ENCODE measurements at places on chromosomes 3 and 15.
A peak's percentile ranks its signal among the peaks of the same experiment; 100 is the strongest.

GRCh38 chr3:98731720-98732285 is 31.3 kb upstream of the ST3GAL6 start:
- no peak for DNase-seq

DNA sequence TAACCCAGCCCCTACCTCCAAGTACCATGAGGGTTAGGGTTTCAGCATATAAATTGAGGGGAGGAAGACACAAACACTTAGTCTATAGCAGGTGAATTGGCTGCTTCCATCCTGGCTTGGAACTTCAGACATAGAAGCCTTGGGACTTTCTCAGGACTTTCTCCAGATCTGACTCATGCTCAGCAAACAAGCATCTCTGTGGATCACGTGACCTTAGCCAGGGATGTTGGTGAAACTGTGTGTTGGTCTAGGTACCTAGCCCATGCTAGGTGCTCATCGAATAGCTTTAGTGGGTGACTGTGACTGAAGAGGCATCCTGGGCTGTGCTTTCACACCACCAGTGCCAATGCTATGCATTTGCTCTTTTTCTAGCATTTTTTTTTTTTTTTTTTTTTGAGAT is 58.9 kb downstream of the CD47 start:
- DNase-seq: no peak

GRCh38 chr15:28030801-28031200 is 68.3 kb downstream of the OCA2 start:
- DNase-seq: no peak

GRCh38 chr3:141828890-141829289 is 47.6 kb upstream of the ATP1B3 start:
- no peak for DNase-seq

DNA sequence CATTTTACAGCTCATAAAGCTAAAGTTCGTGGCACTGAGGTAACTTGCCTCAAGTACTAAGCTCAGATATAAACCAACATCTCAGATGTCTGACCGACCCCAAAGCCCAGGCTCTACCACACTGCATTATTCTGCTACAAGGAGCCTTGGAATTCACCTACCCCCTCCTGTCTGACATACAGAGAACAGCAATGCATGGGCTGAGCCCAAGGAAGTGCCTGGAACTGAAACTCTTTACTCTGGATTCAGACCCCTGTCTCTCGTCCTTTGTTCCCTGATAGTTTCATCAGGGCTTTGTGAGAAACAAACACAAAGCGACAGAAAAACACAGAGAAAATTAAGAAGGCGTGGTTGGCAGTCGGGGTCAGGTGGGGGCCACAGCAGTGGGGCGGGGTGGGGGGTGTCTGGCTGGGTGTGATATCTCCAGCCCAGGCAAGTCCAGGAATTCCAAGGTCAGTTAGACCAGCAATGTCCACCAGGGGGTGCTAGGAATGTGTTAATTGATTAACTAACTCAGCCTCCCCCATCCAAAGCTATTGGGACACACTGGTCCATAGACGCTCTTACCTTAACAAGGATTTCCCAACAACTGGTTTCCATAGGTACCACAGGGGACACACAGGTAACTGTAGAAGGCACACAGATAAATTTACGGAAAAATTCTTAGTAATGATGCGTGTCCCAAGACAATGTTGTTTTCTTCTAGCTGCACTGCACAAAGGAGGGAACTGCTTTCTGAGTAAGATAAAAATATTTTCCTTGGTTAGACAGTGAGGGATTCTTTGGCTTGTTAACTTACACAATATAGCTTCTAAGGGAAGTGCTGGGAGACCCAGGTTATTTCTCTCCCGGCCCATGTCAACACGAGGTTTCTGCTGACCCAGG is 18.8 kb upstream of the SSUH2 start:
- DNase-seq: peak; percentile 25

GRCh38 chr3:39631136-39631535 is 163.7 kb downstream of the MOBP start:
- DNase-seq: no peak

DNA sequence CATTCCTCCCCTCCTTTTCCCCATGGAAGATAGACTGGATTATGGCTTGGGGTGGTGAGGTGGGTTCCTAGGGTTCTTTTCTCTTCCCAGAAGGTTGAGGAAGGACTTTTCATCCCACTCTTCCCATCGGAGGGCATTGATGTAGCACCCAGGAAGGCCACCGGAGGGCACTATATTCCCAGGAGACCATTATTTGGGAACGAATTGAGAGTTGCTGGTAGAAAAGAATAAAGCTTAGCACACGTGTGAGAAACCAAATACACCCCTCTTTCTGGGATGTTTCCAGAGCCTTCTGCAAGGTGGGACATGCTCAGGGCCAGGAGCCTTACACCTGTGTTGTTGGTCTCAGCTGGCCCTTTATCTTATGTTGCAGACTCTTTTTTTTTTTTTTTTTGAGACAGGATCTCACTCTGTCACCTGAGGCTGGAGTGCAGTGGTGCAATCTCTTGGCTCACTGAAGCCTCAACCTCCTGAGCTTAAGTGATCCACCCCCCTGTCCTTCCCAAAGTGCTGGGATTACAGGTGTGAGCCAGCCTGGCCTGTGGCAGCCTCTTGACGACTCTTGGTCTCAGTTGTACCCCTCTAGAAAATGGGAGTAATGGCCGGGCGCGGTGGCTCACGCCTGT is 6.3 kb upstream of the CDC25A start:
- peak; percentile 4 for DNase-seq

GRCh38 chr15:82810890-82811426 is 1.5 kb downstream of the WHAMM start:
- no peak for DNase-seq

- no peak for DNase-seq
These were observed 24.8 kb downstream of the EXOSC7 start for GRCh38 chr3:45000823-45001222.

- no peak for DNase-seq
These were observed 23.8 kb downstream of the NANOGP8 start for GRCh38 chr15:35061161-35061824.

DNA sequence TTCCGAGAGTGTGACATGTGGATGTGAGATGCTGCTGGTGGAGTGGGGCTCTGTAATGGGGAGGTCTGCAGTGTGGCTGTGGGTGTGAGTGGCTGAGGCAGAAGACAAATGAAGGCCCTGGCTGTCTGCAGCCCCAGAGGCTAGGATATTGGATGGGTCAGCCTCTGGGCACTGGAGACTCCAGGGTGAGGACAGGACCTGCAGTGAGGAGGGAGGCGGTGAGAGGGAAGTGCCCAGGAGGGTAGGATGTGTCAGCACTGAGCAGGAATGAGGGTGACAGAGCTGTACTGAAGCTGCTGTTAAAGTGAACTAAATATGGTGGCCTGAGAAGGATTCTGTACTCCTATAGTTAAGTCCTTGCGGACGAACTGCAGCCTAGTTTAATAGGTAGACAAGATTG is 27.3 kb upstream of the PXYLP1 start:
- no peak for DNase-seq

DNA sequence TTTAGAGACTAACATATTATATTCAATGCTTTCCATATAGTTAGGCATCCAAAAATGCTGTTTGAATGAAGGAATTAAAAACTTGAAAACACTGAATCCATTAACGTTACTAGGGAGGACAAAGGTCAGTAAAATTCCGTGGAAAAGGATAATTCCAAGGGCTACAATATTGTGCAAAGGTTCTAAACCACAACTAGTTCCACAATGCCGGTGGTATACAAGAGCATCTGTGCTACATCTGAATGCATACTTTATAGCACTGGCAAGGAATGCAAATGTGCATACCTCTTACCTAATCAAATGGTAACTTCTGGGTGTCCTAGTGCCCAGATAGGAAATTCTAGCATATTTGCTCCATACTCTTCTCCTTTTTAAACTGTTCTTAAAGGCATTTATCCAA is 2.2 kb downstream of the ICE2 start:
- DNase-seq: no peak

- no peak for DNase-seq
These were observed 16.7 kb upstream of the TBC1D21 start for GRCh38 chr15:73856458-73857192.

DNA sequence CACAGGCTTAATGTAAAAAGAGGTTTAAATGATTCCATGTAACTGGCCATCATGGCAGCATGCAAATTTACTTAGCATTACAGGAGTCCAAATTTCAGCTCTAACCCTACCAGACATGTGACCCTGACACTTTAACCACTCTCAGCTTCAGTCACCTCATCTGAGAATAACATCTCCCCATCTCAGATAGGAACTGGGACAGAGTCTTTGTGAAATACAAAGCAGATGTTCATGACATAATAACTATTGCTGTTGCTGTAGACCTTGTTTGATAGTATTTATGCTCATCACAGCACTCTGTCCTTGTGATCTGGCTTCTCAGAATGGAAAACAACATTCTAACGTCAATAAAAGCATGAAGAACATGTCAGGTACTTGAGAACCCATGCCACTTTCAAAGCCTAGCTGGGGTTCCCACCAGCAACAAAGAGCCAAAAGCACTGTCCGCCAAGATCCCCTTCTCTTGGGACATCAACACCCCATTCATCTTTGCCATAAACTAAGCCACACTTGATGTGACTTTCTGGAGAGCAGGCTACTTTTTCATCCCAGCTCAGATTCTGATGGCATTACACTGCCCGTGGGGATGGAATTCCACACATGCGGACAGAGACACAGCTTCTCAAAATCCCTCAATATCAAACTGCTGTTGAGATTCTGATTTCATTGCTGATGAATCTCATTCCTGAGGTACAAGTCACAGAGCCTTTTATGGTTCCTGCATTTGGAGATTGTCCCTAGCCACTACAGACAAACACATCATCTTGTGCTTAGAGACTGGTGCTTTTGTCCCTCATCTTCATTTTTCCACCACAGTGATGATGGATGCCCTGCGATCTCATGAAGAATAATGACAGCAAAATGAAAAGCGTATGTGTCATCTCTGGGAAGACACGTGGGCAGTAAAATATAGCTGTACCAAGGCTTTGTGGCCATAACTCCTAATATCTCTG is 202.7 kb downstream of the TNIK start:
- no peak for DNase-seq

GRCh38 chr15:34583399-34584329 is at the start of gene GOLGA8B:
Gene GOLGA8B, minus strand, starts transcription at chr15:34583651. Its CDS starts 47,739 bp downstream, at chr15:34535912.
- no peak for DNase-seq

DNA sequence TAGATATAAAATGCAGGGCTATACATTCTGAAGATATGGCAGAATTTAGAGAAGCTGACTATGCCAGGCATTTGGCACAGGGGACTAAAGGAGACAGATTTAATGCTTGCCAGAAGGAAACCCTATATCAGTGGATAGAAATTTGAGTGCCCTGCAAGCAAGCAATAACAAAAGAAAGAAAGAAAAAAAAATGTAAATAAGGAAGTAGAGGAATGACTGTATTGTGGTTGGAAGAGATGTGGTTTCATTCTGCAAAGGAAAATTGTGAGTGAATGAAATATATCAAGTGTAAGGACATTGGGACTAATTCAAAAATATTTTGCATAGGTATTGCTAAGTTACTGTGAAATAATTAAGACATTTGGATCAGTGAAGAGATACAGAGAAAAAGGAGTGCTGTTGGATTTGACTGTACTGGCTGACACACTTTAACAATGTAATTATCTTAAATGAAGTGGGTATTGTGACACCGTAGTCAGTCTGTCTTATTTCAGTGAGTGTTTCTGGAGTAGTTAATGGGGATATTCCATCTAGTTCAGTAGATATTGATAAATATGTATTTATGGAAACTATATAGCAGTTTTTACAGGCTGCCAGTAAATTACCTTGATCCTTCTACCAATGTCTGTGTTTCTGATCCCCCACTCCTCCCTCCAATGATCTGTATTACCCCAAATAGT is 418.2 kb downstream of the CNTN4 start:
- DNase-seq: no peak

DNA sequence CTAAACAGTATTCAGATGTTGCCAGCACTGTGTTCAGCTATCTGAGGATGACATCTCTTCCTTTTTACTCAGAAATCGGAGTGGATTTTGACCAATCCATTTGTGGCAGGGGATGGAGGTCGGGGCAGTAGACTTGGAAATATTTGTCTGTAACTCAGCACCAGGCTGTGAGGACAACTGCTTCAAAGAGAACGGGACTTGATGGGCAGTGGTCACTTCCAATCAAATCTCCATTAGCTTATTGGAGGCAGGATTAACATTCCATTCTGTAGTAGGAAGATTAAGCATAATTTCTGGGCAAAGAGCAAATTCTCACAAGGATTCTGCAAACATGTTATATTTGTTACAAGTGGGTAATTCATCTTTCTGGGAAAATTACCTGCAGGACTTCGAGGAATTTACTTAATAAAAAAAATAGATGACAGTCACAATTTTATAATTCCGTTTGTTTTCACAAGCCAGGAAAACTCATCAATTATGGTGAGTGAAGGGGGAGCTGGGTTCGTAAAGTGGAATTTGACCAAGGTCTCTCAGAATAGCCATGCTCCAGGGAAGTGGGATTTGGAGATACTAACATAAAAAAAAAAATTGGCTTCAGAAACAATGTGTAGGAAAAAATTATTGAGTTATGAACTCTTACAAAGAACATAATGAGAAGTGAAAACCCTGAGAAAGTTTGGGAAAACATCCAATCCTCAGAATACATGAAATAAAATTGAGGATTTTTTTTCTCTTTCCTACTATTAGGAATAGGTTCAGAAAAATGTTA is 18.1 kb downstream of the CRABP1 start:
- no peak for DNase-seq

DNA sequence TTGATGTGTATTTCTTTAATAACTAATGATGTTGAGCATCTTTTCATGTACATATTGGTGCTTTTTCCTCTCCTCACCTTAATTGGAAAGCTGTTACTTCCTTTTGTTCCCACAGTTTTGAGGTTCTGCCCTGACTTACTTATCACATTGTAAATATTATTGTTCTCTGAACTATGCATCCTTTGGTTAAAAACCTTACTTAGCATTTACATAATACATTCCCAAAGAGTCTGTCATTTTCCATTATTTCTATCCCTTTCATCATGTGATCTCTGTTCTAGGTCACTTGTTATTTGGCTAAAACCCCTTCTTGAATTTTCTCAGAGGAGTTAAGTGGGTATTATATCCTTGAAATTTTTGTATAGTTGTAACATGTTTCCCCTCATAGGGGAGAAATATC is 33.0 kb downstream of the SLC12A6 start:
- DNase-seq: no peak

DNA sequence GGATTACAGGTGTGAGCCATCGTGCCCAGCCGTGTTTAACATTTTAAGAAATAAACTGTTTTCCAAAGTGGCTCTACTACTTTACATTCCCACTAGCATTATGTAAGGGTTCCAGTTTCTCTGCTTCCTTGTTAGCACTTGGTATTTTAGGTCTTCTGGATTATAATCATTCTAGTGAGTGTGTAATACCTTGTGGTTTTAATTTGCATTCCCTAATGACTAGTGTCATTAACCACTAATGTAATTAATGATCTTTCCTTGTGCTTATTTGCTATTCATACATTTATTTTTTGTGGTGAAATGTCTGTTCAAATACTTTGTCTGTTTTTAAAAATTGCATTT is 30.7 kb downstream of the ARIH2 start:
- DNase-seq: no peak

Measured in SW 1271 (cell line).